ENCODE measurements at places on chromosomes 13 and 19.

DNA sequence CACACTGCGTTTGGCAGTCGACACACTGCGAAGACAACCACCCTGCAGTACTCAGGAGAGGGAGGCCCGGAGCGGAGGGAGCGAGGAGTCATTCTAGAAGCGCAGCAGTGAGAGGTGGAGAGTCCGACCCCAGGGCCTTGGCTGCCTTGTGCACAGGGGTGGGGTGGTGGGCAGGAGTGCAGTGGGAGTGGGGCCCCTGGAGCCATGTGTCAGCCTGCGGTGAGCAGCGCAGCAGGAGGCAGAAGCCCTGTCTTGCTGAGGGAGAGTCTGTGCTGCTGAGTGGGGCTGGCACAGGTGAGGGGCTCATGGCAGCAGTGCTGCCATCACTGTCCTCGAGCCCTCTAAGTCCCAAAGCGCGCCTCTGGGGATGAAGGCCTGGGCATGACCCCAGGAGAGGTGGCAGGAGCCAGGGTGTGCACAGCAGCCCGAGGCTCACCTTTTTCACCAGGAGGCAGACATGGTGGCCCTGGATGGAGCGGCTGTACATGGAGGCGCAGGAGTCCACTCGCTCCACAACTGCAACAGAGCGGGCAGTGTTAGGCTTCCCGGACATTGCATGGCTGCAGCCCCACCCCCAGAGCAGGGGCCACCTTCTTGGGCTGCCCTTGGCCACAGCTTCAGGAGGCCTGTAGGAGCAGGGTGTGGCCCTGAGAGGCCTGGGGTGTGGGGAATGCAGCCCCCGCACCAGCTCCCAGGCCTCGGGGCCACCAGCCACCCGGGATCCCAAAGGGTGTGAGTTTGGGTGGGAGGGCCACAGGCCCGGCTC, 11.7 kb downstream of the IZUMO4 start:
- DNase-seq: no peak

GRCh38 chr13:30829145-30829832, 76.8 kb upstream of the MEDAG start:
- DNase-seq: no peak

DNA sequence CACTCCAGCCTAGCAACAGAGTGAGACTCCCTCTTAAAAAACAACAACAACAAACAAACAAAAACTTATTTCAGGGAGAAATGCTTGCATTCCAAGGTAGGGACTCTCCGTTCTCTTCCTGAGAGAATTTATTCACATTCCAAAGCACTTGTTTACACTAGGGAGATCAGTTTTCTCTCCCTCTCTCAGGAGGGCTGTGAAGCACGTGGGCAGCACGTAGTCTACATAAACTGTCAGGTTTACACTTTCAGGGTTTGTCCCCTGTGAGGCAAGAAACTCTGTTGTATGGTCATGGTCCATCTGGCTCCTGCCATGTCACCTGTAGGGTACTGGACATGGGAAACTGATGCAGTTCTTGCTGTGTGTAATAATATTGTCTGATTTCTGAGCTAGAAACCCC, 31.6 kb downstream of the WDR87 start:
- no peak for DNase-seq

DNA sequence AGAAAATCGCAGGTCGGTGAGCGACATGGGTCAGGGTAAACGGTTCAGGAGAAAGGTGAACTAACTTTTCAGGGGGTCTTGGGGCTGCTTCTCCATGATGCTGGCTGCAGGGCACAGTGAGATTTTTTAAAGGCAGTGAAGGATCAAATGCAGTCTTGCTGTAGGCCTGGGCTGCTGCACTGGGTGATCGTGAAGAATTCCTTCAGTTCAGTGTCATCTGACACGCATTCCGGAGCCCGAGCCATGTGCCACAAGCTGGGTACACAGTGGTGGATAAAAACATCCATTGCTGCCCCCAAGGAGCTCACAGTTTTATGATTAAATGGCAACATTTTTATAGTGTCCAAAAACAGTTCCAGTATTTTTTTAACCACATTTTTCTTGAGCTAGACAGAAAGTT, 56.3 kb upstream of the GPR12 start:
- no peak for DNase-seq

- no peak for DNase-seq
Observed at GRCh38 chr13:39016087-39016486, 21.8 kb downstream of the PROSER1 start.

DNA sequence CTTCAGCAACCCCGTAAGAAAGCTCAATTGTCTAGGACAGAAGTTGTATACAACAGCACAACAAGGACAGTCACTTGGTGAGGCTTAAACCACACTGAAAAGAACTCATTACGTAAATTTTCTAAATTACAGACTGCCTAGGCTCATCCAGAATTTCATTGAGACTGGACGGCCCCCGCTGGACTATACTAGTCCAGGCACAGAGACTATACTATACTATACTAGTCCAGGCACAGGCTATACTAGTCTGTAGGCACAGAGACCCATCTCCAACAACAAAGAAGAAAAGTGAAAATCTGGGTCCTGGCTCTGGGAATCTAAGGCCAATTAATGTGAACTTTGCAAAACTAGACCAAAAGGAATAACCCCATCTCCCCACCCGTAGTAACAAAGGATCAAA, 700 bp downstream of the ZNF816 start:
- no peak for DNase-seq

GRCh38 chr13:101265934-101266333, 150.4 kb downstream of the NALCN start:
- DNase-seq: no peak

DNA sequence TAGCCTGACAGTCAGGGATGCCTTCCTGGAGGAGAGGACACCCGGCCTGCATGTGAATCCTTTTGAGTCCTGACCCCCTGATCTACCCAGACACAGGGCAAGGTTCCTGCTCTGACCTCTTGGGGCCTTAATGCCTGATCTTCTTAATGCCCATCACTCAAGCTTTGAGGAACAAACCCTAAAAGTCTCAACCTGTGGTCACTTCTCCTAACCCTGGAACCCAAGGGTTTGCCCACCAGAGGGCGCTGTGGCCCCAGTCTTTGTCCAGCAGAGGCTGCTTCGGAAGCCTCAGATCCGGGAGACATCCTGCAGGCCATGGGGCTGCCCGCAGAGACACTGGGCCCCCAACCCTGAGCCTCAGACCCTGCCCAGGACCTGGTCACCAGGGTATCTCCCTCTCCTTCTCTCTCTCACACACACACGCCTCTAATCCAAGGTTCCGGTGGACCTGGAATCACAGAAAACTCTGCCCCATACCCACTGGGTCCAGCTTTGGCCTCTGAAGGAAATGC, 9.8 kb upstream of the DPF1 start:
- DNase-seq: peak; percentile 72

- no peak for DNase-seq
Observed at GRCh38 chr19:45363861-45364459, 6.4 kb downstream of the ERCC2 start.

- DNase-seq: no peak
Observed at GRCh38 chr13:109789262-109789661, 2.9 kb upstream of the IRS2 start.

DNA sequence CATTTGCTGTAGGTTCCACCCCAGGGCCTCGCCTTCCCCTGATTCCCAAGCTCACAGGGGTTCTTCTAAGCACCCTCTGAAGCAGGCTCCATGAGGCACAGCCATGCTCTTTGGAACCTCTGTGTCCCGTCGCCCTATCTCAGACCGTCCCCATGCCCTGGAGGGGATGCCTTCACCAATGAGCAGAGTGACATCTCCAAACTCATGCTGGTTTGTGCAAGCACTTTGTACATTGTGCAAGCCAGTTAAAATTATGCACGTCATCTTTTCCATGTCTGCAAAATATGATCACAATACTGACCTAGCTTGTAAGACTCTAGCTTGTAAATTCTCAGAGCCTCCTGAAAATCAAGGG, 46.5 kb upstream of the RAP2A start:
- no peak for DNase-seq

DNA sequence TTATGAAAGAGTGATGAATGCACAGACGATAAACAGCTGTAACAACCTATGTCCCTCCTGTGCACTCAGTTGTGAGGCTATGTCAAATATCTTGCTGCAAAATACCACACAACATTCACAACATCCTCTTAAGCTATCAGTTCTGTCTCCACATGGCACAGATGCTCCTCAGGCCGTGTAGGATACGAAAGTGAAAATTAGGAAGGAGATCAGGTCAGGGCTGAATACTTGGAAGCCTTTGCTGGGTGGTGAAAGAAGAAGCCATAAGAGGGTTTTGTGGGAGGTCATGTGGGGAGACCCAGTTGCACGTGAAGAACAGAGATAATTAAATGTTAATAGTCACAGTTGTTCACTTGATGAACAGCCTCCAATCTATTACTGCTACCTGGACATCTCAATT, 58.9 kb downstream of the RXFP2 start:
- DNase-seq: no peak

- no peak for DNase-seq
Observed at GRCh38 chr13:51494156-51494555, 41.3 kb upstream of the INTS6 start.

Measured in T-helper 9 cell (primary cell).